ENCODE measurements at places on chromosomes 1 and 21.

- no peak for DNase-seq
Measured at GRCh38 chr1:95496773-95497172, 262.8 kb downstream of the RWDD3 start.

DNA sequence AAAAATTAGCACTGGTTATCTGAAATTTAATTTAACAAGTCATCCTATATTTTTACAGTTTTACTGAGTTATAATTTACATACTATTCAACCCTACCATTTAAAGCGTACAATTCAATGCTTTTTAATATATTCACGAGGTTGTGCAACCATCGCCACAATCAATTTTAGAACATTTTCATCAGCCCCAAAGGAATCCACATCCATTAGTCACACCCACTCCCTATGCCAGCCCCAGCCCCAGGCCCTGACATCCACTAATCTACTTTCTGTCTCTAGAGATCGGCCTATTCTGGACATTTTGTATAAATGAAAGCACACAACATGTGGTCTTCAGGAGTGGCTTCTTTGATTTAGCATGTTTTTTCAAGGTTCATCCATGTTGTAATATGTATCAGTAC lies 134.7 kb downstream of the PSMG1 start:
- DNase-seq: no peak

DNA sequence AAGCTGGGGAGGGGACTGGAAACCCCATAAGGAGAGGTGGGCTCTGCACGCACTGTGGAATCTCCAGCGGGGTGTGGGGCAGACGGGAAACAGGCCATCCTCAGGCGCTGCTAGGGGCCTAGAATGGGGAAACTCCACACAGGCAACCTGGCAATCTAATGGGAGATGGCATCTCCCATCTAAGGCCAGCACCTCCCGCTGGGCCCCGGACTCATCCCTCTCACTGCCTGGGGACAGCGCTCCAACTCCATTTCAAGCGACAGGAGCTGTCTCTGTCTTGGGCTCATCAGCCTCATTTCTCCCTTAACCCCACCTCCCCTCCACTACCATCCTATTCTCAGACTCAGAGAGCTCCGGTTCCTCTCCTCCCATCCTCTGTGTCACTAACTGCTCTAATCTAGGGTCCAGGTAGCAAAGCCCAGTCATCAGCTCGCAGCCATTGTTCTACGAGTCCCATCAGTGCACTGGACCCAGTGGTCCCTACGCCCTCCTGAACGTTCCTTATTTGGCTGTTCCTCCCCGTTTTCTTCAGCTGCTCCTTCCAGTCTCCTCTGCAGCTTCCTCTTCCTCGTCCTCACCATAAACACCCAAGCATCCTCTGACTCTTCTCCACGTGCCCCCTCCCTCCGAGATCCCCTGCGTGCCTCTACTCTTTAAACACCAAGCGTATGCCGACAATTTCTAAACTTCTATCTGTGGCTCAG lies 93.4 kb upstream of the CASZ1 start:
- DNase-seq: no peak

- DNase-seq: no peak
Measured at GRCh38 chr1:77882411-77882810, 6.0 kb upstream of the NEXN start.

DNA sequence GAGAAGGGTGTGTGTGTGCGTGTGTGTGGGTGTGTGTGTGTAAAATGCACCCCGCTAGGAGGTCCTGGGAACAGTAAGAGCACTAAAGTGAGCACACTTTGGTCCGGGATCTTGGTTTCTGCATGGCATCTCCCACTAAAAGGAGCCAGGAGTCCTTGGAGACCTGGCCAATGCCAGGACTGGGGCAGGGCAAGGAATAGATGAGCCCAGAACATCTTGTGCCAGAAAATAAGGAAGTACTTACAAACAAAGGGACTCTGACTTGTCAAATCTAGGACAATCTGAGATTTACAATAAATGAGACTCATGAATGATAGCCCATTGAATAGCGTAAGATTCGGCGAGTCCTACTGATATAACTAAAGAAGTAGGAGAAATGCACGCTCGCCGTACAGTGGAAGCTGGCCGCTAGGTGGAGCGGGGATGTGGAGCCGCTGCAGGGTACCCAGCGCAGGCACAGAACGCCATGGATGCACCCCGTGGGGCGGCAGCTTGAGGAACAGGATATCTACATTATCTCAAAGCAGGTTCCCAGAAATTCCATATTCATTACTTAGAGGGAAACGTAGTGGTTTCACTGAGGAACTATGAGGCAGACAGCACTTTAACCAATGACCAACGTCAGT lies 7.1 kb downstream of the SLC37A1 start:
- no peak for DNase-seq

DNA sequence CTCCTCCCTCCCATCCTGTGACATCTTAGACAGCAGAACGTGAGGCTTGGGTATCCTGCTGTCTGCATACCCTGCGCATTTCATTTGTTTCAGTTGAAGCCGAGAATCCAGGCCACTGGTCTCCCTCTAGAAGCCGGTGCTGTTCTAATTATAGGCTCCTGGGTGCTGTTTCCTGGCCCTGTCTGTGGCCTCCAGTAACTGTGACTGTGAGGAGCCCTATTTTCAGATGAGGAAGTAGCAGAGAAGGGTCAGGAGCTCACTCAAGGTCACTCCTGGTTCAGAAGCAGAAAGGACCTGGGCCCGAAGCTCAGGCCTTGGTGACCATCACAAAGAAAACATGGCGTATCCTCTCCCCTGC lies 24.0 kb downstream of the COQ8A start:
- DNase-seq: no peak

GRCh38 chr1:40003156-40004093 lies 37.1 kb upstream of the CAP1 start:
- DNase-seq: no peak

- no peak for DNase-seq
Measured at GRCh38 chr1:4137621-4138415, 237.7 kb upstream of the C1orf174 start.

GRCh38 chr1:212769459-212770167 lies 22.0 kb downstream of the NSL1 start:
- no peak for DNase-seq

GRCh38 chr21:45076245-45076711 lies 1.9 kb downstream of the ADARB1 start:
- DNase-seq: no peak

DNA sequence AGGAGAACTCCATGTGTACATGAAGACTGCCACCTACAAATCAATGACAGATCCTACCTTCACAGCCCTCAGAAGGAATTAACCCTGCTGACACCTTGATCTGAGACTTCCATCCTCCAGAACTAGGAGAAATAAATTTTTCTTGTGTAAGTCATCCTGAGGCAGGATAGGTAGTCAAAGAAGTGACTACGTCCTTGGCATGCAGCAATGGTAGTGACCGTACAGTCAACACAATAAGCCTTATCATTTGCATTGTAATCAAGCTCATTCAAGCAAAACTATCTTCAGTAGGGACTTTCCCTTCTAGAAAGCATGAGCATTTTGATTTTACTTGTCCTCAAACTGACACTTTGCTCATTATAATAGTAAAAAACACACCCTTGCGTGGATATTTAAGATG lies 64.0 kb upstream of the KCNK1 start:
- no peak for DNase-seq

GRCh38 chr21:15626031-15626430 lies 103.8 kb upstream of the USP25 start:
- no peak for DNase-seq

- no peak for DNase-seq
Measured at GRCh38 chr1:109240158-109241152, 8.9 kb upstream of the CELSR2 start.

- DNase-seq: peak; percentile 26
Measured at GRCh38 chr1:101237229-101237837, 514 bp downstream of the S1PR1 start.

DNA sequence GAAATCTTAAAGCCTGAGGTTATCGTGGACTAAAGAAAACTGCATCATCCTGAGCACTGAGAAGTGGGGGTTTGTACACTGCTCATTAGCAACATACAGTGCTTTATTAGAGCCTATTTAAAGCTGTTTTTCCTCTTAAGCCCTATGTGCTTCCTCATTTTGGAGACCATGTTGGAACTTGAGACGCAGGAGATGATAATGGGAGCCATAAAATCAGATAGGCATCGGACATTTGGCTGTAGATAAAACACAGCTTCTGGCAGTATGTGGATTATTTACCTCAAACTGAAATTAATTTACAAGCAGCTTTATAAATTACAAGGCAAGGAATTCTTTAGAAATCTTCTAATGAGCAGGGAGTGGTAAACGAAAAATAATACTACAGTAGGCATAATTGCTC lies 147.7 kb upstream of the IVNS1ABP start:
- DNase-seq: no peak

DNA sequence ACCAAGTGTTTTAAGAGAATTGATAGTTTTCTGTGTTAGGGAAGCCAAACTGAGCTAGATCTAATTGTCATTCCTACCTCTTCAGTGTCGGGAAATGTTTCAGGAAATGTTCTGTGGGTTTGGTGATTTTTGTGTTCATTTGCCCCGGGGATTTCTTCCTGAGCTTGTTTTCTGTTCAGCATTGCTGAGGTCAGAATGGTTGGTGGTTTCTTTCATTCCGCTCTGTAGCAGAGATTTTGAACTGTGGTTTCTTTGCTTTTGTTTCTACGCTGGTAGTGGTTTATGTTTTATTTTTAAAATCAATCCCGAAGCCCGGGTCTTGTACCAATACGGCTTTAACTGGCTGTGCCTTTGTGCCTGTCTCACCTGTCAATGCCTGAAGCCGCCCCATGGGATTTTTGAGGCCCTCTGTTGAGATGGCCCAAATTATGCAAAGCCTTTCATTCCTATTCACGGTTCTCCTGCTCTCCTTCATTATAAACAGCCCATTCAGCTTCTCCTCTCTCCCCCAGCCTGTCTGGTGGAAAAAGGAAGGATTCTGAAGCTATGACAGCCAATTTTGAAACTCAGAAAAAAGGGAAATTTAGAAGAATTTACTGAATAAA lies 417.2 kb upstream of the KAZN start:
- DNase-seq: no peak

DNA sequence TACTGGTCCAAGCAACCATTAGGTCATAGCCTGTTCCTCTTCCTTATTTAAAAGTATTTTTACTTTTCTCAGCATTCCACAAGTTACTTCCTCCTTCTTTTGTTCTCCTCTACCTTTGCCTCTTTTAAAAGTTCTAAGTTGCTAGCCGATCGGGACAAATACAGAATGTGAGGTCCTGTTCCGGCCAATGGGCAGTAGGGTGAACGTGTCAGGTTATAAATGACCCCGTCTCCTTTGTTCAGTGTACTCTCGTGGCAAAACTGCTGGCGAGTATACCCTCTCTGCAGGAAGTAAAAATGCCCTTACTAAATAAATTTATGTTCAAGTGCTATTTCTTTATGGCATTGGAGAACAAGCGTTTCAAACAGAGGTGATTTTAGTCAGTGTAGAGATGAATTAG lies 2.5 kb downstream of the ADCY10 start:
- no peak for DNase-seq

- DNase-seq: peak; percentile 16
Measured at GRCh38 chr1:89757532-89757931, 63.3 kb upstream of the LRRC8D start.

DNA sequence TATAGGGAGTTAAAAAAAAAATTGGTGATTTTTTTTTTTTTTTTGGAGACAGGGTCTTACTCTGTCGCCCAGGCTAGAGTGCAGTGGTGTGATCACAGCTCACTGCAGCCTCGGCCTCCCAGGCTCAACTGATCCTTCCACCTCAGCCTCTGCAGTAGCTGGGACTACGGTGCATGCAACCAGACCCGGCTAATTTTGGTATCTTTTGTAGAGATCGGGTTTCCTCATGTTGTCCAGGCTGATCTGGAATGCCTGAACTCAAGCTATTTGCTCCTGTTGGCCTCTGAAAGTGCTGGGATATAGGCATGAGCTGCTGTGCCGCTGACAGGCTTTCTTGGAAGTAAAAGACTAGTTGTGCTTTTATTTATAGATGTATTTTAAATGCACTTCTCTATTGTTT lies 3.0 kb downstream of the CDC42 start:
- no peak for DNase-seq

- DNase-seq: no peak
Measured at GRCh38 chr1:199182186-199182843, 543.5 kb downstream of the PTPRC start.

DNA sequence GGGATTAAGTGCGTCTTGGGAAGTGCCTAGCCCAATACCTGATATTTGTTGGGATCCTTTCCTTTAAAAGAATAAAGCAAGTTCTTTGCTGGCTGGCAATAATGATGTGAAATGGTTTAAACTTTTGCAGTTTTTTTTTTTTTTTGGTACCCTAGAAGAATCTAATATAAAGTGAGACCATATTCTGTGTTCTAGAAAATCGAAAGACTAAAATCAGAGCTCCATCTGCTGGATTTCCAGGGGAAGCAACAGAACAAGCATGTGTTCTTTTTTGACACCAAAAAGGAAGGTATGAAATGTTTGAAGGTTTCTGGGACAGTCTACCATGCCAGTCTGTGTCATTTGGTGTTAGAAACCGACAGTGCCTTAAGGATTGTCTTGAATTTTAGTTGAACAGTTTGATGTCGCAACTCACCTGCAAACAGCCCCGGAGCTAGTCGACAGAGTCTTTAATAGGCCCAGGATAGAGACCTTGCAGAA lies 6.4 kb downstream of the UTP11 start:
- no peak for DNase-seq

- no peak for DNase-seq
Measured at GRCh38 chr21:37658817-37659458, 257.3 kb downstream of the KCNJ6 start.

- DNase-seq: no peak
Measured at GRCh38 chr1:10424034-10424433, 6.2 kb upstream of the CENPS start.

DNA sequence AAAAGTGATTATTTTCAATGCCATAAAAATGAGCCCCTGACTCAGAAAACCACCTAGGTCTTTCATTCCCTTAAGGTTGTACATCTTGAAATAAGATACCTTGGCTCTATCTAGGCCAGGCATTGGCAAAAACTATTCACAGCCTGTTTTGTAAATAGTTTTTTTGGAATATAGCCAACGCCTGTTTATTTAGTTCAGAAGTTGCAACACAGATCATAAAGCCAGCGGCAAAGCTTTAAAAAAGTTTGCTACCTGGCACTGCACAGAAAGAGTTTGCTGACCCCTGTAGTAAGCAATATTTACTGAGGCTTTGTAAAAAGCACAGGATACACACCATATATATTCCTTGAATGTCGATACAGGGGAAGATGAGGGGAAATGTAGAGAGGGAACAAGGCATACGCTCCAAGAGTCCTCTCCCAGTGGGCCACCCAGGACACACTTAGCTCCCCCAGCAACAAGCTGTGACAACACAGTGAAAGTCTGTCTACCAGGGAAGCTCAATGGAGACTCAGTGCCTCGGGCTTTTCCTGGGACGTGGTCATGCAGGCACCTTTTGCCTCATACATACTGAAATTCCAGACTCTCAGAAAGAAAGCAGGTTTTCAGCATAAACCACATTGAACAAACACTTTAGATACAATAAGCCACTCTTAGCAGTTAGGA lies 20.5 kb downstream of the TARBP1 start:
- DNase-seq: no peak

DNA sequence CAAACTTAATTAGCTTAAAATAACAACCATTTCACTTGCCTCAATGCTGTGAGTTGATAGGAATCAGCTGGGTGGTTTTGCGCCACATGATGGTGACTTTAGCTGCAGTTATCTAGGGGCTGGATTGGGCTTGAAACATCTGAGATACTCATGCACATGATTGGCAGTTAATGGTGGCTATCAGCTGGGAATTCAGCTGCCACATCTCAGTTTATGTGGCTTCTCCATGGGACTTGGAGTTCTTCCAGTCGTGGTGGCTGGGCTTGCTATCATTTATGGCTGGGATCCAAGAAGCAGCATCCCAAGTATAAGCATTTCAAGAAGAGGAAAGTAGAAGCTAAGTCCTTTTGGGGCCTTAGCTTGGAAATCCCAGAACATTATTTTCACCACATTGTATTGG lies 36.4 kb downstream of the PDC start:
- DNase-seq: no peak

GRCh38 chr1:75274920-75275506 lies 140.8 kb downstream of the LHX8 start:
- DNase-seq: no peak

Measured in activated CD4-positive, alpha-beta T cell treated with anti-CD3 and anti-CD28 coated beads for 4 hours (primary cell).